ENCODE measurements at places on chromosomes 12 and 14.

DNA sequence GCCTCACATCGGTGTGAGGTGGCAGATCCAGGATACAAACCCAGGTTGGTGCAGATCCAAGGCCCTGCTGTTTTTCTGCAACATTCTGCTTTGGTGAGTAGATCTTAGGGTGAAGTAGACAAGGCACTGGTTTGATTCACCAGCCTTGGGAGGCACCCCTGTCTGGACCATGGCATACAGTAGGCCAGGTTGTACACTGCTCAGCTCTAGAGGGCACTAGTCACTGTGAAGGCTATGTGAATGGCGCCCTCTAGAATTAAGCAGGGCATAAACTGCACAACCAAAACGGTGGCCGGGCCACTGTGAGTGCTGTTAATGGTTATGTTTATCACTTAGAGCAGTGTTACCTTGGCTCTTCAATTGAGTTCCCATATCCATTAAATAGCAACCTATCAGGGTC lies 280.6 kb upstream of the PWP1 start:
- peak; percentile 47 for DNase-seq

GRCh38 chr14:55580470-55581341 lies 699 bp downstream of the KTN1 start:
- DNase-seq = peak; percentile 71

DNA sequence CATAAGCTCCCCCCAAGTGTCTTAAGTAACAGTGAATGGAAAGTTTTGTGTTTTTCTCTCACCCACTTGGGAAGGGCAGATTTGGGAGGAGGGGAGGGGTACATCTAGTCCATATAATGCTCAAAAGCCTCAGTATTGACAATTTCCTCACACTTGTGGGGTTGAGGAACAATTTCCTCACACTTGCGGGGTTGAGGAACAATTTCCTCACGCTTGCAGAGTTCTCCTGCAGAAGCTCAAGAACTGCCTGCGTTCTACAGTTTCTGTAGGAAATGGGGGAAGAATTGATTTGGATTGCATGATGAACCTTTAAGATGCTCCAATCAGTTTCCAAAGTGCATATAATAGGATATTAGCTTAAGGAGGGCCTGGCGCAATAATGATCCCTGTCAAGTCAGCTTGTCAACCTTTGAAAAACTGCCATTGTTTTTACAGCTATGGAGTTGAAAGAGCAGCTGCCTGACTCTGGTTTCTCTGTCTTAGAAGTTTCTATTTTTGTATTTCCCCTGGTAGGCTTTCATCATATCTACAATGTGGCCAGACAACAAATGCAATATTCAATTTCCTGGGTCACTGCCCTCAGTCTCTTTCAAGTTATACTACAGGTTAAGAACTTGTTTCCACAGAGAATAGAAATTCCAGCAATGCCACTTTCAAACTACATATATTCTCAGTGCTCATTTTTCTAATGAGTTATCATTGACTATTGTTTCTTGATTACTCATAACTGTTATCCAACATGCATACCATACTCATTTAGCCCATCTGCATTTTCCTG lies 66.5 kb downstream of the PLEKHG7 start:
- DNase-seq = no peak

DNA sequence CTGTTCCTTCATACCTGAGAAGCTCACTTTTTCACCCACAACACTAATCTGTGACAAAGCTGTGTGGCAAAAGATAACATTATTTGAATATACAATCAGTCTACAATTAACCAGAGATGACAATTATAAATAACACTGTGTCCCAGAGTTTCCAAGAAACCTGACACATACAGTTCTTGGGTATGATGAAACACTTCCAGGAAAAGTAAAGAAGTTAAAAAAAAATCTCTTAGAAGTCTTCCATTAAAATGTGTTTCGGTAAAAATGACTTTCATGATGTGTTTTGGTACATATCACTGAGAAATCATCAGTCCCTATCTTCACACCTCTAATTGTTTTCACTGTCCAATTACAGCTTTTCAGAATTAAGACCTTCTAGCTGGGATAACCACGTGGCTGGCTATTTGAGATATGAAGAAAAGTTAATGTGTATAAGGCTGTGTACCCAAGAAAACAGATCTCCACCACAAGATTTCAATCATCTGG lies 390.2 kb downstream of the SOX5 start:
- DNase-seq = peak; percentile 78

- peak; percentile 76 for DNase-seq
Measured at GRCh38 chr14:64823305-64823861, 56.3 kb downstream of the SPTB start.

Measured in K562 (cell line).